ENCODE measurements at places on chromosomes 3 and 15. TPM values are rescaled to one million over a fixed set of nuclear protein-coding genes. Genes with fewer than 3 reads are reported as not detected.

Gene LRRIQ4
- not detected for total RNA-seq

Gene SOX14
- total RNA-seq: not detected

Gene CFAP20DC
- total RNA-seq: 7.7 TPM

Gene CPEB1
- not detected for total RNA-seq

Gene IQCF5
- not detected for total RNA-seq

Gene CKMT1A
- total RNA-seq: 17.3 TPM

Gene FETUB
- not detected for total RNA-seq

Gene NOX5
- not detected for total RNA-seq

Gene EPM2AIP1
- total RNA-seq: 3.0 TPM

Measured in tracheal epithelial cell (primary cell).